ENCODE measurements at places on chromosomes 1 and 21.

GRCh38 chr1:51488372-51489050 lies 30.6 kb downstream of the EPS15 start:
- DNase-seq, result no peak

- DNase-seq, result no peak
These were observed 102.4 kb downstream of the FAM78B start for GRCh38 chr1:166064313-166064926.

- DNase-seq, result no peak
These were observed 207.7 kb upstream of the CAMK1G start for GRCh38 chr1:209375671-209376365.

- no peak for DNase-seq
These were observed 1.6 kb downstream of the MARK1 start for GRCh38 chr1:220529521-220530020.

GRCh38 chr1:183882335-183883167 lies 77.6 kb downstream of the RGL1 start:
- no peak for DNase-seq

DNA sequence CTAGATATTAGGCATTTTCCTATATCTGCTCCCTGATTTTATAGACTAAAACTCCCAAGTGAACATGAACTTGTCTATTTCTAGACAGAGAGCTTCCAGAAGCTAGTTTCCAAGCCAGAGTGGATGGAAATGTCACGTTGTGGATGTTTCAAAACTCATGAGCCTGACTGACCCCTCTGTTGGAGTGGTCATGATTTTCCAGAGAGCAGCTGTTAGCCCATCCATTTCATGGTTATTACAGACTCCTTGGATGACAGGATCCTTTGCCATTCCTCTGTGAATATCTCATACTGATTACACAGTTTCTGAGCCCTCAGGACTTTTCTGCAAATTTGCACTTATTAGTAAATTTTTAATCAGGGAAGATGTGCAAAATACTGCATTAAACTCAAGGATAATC lies 76.8 kb upstream of the ATF3 start:
- no peak for DNase-seq

DNA sequence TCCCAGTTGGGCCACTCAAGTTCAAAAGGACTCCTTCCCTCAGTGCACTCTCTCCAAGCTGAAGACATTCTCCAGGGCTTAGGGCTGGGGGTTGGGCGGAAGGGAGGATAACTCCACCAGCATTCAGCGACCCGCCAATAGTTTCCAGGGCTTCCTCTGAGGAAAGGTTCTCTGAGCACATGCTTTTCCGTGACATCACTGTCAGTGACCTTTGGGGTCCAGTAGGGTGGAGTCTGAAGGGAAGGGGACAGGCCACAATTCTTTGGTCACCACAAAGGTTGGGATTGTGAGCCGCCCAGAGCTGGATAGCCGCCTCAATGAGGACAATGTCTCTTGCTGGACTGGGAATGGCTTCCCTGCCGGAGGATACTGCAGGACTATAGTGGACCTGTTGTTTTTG lies 22.8 kb upstream of the RXRG start:
- no peak for DNase-seq

- DNase-seq, result no peak
These were observed 95.6 kb downstream of the ZNF644 start for GRCh38 chr1:90925928-90926869.

GRCh38 chr1:54460351-54460750 lies 54.2 kb upstream of the SSBP3 start:
- DNase-seq, result no peak

GRCh38 chr1:117366177-117367045 lies 838 bp upstream of the MAN1A2 start:
- peak; percentile 58 for DNase-seq

DNA sequence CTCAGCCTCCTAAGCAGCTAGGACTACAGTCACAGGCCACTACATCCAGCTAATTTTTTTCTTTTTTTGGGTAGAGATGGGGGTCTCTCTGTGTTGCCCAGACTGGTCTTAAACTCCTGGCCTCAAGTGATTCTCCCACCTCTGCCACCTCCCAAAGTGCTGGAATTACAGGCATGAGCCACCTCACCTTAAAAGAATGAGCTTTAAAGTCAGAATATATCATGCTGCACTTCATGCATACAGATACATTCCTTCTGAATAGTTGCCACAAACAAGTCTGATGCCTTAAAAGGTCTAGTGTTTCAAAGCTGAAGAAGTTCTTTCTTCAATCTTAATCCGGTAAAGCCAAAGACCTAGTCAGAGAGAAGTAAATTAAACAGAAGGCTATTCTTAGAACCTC lies 23.8 kb upstream of the CPLANE2 start:
- DNase-seq, result no peak

- no peak for DNase-seq
These were observed 344.3 kb downstream of the DUSP10 start for GRCh38 chr1:221397606-221398005.

DNA sequence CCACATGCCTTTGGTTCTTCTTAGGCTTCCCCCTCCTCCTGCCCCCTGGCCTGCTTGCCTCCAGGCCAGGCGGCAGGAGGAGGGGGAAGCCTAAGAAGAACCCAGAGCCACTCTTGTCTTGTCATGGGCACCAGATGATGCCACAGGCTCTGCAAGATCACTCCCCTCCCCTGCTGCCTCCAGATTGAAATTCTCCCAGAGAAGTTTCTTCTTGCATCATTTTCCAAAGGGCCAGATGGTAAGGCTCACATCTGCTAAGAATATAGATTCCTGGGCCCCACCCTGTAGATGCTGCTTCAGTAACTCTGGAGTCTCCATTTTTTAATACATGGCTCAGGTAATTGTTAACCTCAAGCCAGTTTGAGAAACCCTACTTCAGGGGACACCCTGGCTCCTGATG lies 60.8 kb downstream of the FAM163A start:
- DNase-seq, result no peak

GRCh38 chr21:16773206-16773605 lies 739.6 kb upstream of the CXADR start:
- DNase-seq, result no peak

DNA sequence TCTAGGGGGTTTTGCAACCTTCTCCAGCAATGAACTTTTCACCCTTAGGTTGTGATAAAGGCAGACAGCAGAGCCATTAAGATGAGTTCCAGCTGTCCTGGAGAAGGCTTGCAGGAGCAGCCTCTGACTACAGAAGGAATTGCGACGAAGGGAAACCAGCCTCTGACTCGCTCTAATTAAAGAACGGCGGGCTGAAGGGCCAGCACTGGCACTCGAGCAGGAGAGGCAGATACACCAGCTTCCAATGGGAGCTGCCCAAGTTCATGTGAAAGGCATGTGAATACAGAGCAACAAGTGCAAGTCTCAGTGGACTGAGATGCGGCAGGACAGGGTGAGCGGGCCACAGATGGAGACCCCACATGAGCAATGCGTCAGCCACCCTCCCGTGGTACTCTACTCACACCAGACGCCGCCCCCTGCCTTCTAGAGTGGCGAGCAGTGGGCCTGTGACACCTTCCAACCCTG lies 15.7 kb downstream of the RCC2 start:
- no peak for DNase-seq

- DNase-seq, result no peak
These were observed 3.8 kb upstream of the RGSL1 start for GRCh38 chr1:182446033-182446669.

DNA sequence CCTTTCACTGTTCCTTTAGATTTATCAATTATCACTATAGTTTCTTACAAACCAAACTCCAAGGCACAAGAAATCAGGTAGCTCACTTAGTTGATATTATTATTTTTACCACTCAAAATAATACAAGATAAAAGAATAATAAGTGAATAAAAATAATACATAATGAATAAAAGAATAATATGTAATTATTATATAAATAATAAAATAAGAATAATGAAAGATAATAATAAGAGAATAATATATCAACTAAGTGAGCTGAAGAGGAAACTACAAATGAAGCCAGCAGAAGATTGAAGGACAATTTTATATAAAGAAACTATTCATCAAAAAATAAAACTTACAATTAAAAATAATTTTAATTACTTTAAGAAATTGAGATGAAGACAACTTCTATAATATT lies 90.6 kb downstream of the LRRIQ3 start:
- DNase-seq, result no peak

GRCh38 chr21:45056917-45057560 lies 17.3 kb upstream of the ADARB1 start:
- no peak for DNase-seq

DNA sequence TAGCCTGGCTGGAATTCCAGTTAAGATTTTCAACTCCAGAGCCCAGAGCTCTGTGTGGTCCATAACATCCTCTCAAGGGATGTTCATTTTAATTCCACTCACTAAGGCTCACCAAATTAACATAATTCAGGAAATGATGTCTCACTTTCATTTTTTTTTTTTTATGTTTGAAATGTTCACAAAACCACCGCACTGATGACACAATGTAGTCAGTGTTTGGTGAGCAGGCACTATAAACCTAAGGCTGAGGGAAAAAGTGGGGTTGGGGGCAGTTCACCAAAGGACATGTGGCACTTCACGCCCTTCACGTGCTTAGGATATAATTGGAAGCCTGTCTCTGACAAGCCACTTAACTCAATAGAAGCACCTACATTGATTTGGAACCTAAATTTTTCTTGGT lies 177.3 kb upstream of the CAMK1G start:
- DNase-seq, result no peak

Measured in stimulated activated CD4-positive, alpha-beta T cell treated with anti-CD3 and anti-CD28 coated beads, TNF-alpha, amount 100 ng/mL, for 24 hours (primary cell).